Mucosa of gallbladder (tissue), 1 donor: ENCODE measurements at places on chromosomes 13 and 19.

DNA sequence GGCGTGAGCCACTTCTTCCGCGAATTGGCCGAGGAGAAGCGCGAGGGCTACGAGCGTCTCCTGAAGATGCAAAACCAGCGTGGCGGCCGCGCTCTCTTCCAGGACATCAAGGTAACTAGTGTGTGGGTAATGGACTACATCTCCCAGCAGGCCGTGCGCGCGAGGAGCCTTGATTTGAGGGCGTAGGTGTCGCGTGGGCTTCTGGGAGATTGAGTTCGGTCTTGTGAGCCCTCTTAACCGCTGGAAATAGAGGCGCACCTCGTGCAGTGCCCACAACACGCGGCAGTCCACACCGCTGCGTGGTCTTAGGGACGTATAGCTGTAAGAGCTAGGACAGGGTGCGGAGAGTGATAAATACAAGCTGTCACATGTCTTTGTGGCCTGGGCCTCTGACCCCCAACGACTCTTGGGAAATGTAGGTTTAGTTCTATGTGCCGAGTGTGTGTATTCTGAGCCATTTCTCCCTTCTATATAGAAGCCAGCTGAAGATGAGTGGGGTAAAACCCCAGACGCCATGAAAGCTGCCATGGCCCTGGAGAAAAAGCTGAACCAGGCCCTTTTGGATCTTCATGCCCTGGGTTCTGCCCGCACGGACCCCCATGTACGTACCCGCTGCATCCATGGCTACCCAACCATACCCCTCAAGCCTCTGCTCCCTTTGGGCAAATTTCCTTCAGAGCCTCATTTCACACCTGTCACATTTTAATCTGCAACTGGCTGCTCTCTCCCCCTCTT lies 864 bp downstream of the FTL start:
- DNase-seq, result peak; percentile 86

GRCh38 chr13:24050292-24050711 lies 110.2 kb upstream of the SPATA13 start:
- peak; percentile 63 for DNase-seq

DNA sequence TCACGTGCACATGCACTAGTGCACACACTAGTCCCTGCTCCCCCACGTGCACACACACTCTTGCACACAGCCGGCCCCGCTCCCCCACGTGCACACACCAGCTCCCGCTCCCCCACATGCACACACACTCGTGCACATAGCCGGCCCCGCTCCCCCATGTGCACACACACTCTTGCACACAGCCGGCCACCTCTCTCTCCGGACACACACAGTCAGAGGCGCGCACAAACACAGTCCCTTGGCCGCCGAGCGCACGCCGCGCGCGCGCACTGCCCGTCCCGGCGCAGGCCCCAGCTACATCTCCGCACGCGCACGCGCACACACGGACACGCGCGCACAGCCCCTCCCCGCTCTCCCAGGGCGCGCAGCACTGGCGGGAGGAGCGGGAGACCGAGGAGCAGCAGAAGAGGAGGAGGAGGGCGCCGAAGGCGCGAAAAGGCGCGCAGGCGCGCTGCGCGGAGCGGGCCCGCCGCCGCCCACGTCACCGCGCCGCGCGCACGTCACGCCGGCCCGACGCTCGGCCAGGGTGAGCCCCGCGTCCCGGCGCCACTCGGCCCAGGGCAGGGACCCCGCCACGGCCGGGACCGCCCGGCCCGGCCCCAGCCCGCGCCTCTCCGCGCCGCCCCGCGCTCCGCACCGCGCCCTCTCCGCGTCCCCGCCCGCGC lies at the start of gene TFDP1:
Gene TFDP1, plus strand, starts transcription at position 549 of the 665 bp plus-strand sequence. CDS start 1,085 bp downstream, outside the sequence.
- peak; percentile 71 for DNase-seq

DNA sequence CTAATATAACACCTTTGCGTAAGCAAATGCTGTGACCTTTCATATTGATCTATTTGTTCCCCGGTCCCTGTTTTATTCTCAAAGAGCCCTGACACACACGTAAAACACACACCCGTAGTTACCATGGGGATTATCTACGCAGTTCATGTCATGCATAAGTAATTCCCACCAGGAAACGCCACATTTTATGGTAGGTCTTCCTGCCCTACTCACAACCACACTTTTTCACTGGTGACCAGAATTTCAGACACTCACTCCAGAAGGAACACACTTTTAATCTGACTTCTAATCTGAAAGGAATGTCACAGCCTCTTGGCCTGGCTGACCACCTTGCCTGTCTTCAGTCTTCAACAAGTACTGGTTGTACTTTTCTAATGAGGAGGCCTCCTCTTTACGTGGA lies 46.8 kb downstream of the SLC7A1 start:
- DNase-seq, result peak; percentile 75

DNA sequence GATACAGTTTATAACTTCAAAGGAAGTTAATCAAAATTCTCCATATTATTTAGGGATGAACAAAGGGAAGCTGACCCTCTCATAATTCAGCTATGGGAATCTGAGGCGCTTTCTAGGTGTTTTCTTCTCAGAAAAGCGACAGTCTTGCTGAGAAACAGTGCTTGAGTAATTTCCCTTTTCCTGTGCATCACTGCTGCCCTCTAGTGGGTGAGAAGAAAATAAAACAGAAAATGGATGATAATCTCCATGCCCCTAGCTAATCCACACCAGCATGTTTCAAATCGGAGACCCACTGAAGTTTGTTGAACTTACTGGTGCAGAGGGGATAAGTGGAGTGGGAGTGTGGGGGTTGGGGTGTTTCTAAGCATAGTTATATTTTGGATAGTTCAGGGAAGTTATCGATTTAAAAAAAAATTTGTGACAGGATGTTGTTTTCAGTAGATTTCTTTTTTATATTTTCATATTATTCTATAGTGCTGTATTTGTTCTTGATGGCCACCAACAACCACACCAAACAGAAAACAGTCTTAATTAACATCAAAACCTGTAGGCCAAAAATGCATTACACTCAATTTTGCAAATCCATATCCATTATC lies 21.4 kb downstream of the LCP1 start:
- DNase-seq, result no peak

DNA sequence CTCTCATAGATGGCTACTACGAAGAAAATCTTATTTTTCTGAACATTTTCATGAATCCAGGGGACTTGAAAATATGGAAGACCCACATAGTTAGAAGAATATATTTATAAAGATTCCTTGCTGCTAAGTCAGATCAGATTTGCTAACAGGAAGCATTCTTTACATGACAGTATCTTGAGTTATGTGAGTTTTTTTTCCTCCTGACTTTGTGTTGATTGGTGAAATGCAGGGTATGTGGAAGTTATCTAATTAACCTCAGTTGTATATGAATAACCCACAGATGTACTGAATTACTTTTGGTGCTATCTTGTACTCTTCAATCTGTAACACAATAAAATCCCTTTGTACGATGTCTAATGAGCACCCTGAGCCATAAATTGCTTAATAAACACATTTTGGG lies 53.8 kb downstream of the ESD start:
- DNase-seq, result no peak

- DNase-seq, result no peak
Measured at GRCh38 chr13:40406405-40407120, 259.9 kb downstream of the FOXO1 start.

DNA sequence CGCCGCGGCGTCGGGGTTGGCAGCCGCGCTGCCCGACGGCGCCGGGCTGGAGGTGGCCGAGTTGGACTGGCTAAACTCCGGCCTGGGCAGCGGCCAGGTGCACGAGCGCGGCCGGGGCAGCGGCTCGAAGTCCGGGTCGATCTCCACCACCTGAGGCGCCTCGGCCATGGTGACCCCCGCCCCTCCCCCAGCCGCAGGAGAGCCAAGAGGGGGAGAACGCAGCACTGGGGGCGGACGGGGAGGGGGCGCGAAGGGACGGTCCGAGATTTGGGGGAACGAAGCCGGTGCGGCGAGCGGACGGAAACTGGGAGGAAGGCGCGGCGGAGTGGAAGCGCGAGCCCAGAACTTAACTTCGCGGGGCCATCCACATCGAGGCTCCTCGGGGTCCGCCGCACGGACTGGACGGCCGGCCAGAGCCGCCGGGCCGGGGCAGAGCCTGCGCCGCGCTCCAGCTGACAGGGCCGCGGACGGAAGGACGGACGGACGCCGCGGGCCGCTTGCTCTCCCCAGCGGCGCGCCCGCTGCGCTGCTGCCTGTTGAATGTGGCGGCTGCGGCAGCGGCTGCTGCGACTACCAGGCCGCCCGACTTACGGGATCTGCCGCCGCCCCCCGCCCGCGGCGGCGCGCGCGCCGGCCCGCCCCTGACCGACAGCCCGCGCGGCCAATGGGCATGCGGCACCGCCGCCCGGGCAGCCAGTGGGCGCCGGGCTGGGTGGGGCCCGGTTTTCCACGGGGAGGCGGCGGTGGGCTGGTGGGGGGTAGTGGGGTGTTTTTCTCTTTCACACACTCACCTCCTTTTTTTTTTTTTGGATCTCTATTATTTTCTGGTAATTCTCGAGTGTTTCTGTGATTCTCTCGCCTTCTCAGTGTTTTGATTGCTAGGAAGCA lies at the start of gene FOXO1:
Gene FOXO1, minus strand, starts transcription at position 597 of the 888 bp plus-strand sequence. Its CDS starts 429 bp downstream, at position 168.
- peak; percentile 92 for DNase-seq

GRCh38 chr19:4984438-4984990 lies 15.6 kb downstream of the KDM4B start:
- DNase-seq, result no peak

DNA sequence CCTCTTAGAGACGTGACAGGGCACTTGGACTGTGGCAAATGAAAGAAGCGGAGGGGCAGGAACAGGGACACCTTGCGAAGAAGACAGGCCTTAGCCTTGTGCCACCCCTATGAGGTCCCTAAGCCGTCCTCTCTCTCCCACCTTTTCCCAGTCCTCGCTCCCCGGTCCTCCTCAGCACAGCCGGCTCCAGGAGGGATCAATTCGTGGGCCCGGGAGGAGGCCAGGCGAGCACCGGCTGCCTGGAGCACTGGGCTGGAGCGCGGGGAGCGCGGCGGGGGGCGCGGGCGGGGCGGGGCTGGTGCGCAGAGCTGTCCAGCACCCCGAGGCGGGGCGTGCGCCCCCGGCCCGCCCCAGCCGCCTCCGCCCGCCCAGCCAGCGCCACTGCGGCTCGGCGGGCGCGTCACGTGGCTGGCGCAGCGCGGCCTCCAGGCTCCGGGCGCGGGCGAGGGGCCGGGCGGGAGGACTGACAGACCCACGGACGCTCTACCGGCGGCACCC lies at the start of gene LRP3:
Gene LRP3, plus strand, starts transcription at position 466 of the 498 bp plus-strand sequence. CDS start 456 bp downstream, outside the sequence.
- no peak for DNase-seq

GRCh38 chr13:113982296-113982661 lies 8.4 kb upstream of the C13orf46 start:
- DNase-seq, result no peak

DNA sequence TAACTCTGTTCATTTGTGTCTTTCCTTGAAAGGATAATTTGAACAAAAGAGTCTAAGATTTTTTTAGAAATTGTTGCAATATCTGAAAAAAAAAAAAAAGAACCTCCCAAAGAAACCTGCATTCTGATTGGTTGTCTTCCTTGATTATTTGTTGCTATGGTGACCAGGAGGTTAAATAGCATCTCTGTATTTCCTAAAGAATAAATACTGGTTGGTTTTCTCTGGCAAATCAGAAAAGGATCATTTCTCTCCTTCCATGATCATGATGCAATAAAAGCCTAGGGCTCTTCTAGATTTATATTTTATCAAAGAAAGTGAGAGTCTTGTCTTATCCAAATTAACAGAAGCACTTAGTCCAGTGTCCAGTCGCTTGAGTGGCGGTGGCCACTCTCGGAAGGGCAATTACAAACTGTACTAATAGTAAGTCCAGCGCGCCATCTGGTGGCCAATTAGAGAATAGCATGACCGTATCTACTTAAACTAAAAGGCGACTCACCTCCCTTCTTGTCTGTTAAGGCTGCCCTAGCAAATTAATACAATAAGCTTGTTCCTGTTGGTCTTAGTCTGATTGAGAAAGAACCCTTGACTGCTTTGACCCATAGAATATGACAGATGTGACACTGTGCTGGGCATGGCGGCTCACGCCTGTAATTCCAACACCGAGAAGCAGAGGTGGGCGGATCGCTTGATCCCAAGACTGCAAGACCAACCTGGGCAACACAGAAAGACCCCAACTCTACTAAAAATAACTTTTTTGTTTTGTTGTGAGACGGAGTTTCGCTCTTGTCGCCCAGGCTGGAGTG lies 47.0 kb upstream of the PNMA8B start:
- peak; percentile 93 for DNase-seq

- peak; percentile 85 for DNase-seq
Measured at GRCh38 chr19:4052114-4052992, 14.3 kb downstream of the ZBTB7A start.

- DNase-seq, result peak; percentile 62
Measured at GRCh38 chr19:15976836-15977689, 28.3 kb downstream of the OR10H4 start.

GRCh38 chr19:43229315-43229714 lies 23.9 kb upstream of the PSG4 start:
- no peak for DNase-seq
